NCI-H345 (cell line): ENCODE measurements at places on chromosomes 2 and 18.

DNA sequence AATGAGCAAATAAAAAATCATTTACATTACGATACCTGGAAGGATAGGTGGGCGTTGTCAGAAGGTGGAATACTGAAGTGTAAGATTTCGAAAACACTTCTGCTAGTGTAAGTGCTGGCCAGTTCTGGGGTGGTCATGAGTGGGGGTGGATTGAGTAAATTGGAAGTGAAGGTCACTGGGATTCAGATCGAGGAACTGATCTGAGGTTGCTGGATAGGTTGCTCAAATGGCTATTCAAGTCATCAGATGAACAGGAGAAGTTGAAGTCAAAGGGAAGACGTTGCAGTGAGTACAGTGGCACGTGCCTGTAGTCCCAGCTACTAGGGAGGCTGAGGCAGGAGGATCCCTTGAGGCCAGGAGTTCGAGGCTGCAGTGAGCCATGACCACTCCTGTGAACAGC is 95.7 kb downstream of the MALT1 start:
- no peak for DNase-seq

- DNase-seq: no peak
Measured at GRCh38 chr2:39128919-39129391, 8.1 kb upstream of the SOS1 start.

DNA sequence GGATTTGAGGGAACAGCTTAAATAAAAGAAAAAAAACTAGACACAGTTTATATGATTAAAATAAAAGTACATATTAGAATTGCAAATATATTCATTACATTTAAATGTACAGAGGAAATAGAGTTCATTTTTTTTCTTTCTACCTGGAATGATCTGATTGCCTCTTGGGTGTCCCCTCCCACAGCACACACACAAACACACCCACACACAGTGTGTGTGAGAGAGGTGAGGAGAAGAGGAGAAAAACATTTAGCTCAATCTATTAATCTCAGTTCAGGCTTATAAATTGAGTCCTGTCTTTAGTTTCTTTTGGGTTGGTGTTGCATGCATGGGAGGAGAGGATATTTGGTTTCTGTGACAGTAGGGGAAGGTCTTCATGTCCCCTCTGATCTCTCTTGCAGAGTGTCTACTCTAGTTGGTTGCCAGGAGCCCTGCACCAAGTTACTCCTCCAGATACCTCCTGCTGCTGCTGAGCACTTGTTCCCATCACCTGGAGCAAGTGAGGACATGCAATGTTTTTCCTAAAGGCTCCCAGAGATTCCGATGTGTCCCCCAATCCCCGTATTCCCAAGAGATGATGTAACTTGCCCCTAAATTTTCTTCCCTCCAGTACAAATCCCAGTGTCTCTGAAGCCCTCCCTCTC is 50.8 kb upstream of the REG3A start:
- DNase-seq: no peak

- no peak for DNase-seq
Measured at GRCh38 chr2:9471206-9471605, 3.1 kb upstream of the IAH1 start.

GRCh38 chr2:145835665-145836064 is 1315.7 kb upstream of the ZEB2 start:
- DNase-seq: no peak

DNA sequence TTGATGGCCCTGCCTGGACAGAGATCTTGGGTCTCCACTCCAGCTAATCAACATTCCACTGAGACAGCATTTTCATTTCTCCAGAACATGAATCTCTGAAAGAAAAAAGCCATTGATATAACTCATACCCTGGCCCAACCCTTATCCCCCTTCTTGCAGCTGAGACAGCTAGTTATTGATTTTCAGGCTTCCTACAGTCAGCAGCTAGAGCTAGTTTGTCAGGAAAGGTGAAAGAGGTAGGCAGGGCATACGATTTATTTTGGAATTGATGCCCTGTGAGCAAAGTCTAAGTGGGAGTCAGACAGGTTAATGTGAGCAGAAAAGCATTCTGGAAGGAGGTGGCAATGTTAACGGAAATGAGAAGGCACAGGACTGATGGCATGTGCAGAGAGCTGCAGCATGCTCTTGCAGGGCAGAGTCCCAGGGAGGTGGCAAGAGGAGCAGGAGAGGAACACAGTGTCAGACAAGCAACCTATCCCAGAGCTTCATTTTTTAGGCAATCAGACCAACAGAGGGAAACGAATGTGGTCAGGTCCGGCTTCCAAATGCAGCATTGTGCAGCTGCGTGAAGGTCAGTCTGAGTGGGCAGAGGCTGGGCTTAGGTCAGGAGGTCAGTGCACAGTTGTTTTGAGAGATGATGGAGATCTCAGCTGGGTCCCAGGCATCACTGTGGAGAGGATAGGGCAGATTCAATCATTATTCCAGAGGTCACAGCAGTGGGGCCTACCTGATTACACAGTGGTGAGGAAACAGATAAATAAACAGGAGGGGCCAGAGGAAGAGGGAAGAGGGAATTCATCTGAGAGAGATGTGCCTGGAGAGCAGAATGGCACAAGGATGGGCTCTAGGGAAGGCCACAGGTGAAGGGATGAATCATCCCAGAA is 134.8 kb downstream of the CMPK2 start:
- DNase-seq: no peak
